ENCODE measurements at places on chromosomes 12 and 14.

- DNase-seq = no peak
Measured at GRCh38 chr12:51448618-51449256, 24.1 kb downstream of the SLC4A8 start.

- DNase-seq = no peak
Measured at GRCh38 chr14:79502751-79503148, 708.6 kb downstream of the DIO2 start.

- DNase-seq = no peak
Measured at GRCh38 chr14:91901449-91902226, 34.3 kb upstream of the TC2N start.

GRCh38 chr14:42174357-42174756 is 567.7 kb downstream of the LRFN5 start:
- no peak for DNase-seq

- no peak for DNase-seq
Measured at GRCh38 chr12:74538491-74539258, 1.0 kb downstream of the ATXN7L3B start.

- no peak for DNase-seq
Measured at GRCh38 chr14:64705381-64706118, 1.3 kb downstream of the PLEKHG3 start.

- DNase-seq = no peak
Measured at GRCh38 chr12:120540445-120540844, 6.3 kb downstream of the RNF10 start.

GRCh38 chr14:106208794-106209193 is 682.4 kb downstream of the TMEM121 start:
- no peak for DNase-seq

DNA sequence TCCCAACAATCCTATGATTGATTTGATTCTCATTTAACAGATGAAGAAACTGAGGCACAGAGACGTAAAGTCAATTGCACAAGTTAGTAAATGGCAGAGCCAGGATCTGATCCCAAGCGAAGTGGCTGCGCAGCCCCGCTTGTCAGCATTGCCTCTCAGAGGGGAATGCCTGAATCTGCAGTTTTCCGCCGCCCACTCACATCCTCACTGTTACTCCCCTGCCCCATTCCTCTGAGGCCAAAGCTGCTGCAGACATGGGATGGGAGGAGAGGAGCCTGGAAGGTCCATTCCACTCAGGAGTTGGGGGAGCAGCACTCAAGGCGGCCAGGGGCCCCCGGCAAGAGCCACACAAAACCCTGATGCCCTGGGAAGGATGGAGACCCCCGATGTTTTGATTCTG is 1.0 kb downstream of the NRIP2 start:
- DNase-seq = no peak

DNA sequence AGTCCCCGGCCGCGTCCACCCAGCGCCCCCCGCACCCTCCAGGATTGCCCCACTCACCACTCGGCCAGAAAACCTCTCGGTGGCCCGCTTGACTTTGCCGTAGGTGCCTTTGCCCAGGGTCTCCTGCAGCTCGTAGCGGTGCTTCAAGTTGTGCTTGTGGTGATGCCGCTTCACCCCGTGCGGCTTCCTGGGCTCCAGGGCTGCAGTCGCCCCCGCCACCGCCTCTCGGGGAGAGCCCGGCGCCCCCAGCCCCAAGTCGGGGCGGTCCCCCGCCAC is 459 bp downstream of the NUAK1 start:
- DNase-seq = no peak

DNA sequence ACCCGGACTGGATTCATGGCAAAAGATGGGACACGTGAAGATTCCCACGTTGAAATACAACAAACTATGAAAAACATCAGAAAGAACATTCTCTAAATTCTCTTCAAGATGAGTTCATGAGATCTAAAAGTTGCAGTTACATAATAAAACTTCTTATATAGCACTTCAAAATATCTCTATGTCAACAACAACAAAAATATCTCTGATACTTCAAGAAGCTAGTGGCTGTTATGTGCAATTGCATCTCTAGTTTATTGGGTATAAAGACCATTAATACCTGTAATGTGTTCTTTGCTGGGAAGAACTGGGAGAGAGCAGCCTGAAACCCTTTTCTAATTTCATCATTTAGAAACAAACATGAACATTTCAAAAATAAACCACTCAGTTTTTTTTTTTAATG is 69.2 kb upstream of the RGS6 start:
- DNase-seq = no peak

DNA sequence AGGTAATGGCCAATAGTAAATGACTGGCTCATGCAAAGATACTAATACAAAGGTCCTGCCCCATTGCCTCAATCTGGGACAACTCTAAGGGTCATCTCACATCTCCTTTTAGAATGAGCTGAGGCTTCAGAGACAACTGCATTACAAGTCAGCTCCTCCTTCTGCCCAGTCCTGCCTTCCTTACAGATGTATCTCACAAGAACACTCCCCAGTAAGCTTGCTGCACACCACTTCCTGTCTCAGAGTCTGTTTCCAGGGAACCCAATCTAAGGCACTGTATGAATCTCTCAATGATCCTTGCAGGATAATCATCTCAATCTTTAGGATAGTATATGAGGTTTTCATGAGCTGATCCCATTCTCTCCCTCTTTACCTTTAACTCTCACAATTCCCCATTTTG is 57.8 kb upstream of the ZDHHC17 start:
- DNase-seq = no peak

DNA sequence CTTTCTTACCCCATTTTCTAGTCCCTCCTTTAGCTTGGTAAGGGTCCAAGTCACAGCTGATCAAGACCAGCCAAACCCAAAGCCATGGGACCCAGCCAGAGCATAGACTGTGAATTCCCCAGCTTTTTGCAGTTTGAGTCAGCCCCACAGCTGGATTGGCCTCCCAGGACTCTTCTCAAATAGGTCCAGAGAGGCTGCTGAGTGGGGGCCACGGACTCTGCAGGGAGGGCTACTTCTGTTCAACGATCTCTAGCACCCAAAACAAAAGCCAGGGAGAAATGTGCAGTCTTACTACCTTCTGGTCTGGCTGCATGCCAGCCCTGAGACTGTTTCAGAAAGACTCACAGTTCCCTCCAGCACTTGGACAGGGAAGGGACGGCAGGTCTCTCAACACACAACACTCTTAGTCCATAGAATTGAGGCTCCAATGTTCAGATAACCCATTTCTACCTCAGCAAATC is 1.6 kb downstream of the VDR start:
- no peak for DNase-seq

GRCh38 chr14:101234999-101235334 is 326.3 kb upstream of the DIO3 start:
- DNase-seq = no peak

- no peak for DNase-seq
Measured at GRCh38 chr14:105072381-105072861, 7.2 kb upstream of the GPR132 start.

GRCh38 chr12:99147130-99147529 is 500.4 kb upstream of the GARIN6 start:
- no peak for DNase-seq

- DNase-seq = peak; percentile 48
Measured at GRCh38 chr12:49962861-49963765, 1.4 kb downstream of the AQP5 start.

- DNase-seq = no peak
Measured at GRCh38 chr12:95146769-95147168, 70.5 kb downstream of the FGD6 start.

DNA sequence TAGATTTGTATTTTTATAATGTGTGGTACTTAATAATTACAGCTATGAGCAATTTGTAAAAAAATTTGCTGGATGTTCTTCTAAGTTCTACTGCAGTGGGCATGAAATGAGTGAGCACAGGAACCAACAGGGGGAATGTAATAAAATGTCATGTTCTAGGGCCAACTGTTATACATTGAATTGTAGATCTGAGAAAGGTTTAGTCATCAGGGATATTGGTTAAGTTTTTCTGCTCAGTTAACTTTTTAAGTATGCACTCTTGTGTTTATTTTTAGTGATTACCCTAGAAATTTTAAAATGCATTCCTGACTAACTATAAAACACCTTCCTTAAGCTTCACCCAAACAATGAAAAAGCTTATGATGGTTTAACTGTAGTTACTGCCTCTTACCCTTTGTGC is 101.8 kb downstream of the CAND1 start:
- DNase-seq = no peak

DNA sequence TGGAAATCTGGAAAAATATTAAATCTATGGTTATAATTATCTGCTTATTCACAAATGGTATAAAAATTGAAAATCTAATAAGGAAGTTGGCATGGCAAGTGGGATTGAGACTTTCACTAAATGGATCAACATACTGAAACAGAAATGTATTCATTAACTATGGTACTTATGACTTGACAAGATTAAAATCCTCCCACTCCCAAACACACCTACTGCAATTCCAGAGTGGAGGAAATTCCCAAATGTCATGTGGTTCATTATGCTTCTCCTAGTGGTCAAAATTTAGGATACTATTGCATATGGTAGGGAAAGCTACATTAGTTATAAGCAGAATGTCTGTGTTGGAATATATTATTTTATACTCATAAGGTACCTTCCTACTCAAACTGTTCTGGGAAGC is 265.3 kb upstream of the PRICKLE1 start:
- no peak for DNase-seq

DNA sequence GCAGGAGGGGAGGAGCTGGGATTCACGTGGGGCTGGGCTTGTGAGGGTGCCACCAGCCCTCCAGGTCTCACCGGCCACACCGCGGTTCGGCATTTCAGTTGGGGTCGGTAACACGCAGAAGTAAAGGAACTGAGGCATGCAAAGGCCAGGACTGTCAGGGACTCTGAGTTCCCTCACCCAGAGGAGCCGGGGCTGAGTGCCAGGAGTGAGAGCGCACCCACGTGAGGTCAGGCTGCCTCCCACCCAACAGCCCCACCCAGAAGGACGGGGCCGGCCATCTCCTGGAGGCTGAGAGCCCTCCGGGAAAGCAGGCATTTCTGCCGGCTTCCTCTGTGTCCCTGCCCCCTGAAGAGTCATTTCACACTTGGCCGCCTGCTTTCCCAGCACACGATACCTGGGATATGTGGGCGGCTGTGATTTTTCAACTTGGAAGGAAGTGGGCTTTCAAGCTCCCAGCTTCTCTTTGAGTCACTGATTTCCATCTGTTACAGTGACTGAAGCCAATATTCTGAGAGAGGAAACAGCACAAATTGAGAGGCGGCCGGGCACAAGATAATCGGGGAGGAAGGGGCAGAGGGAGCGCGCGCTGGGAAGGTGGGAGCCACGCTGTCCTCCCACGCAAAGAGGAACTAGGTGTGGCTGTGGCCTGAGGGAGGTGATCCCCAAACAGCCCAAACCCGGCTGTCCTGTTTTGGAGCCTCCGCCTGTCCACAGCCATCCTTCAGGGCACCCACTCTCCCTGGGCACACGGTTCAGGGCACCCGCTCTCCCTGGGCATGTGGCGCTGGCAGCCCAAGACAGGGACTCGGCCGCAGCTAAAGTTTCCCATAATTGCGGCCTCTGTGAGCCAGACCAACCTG is 19.0 kb downstream of the GALNT9 start:
- DNase-seq = no peak

DNA sequence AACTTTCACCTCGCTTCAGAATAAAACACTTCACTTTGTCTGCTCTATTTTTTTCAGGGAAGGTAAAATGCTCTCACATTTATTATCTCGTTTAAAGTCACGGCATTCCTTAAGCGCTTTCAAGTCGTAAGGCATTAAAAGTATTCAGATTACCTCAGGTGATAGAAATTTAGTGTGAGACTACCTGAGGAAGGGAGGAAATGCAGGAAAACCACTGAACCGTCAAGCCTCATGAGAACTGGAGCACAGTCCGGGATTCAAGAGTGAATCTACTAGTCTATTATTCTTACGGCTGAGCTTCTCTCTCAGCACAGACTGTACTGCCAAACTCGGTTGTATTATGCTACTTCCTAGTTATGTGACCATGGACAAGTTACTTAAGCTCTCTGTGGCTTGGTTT is 8.3 kb upstream of the PPFIBP1 start:
- DNase-seq = no peak

DNA sequence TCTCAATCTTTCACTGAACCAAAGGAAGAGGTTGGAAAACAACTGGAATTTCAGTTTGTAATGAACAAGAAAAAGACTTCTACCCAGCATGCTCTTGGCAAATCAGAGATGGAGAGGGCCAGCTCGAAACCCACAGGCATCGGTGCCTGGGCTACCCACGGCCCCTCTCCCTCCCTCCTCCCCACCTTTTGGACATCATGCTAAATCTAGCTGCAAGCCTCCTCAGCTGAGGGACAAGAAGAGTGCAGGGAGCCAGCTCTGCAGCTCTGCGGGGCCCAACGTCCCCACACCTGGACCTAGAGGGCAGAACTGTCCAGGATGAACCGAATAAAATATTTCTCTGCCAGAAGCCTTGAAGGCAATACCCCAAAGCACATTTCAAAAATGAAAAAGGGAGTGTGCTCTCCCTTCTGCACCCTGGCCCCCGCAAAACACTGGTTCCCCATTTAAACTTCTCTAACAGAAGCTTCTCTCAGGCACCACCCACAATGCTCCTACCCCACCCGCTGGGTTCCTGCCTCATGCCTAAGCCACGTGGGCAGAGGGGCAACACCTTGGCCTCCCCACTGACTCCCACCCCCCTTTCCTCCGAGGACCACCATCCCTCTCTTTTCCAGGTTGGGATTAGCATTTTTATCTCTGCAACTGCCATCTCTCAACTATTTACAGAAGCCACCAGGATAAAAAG is 8.2 kb downstream of the CAMKK2 start:
- no peak for DNase-seq

GRCh38 chr14:90545382-90545781 is 148.6 kb downstream of the CALM1 start:
- no peak for DNase-seq

GRCh38 chr14:70171726-70172125 is 17.0 kb downstream of the SLC8A3 start:
- no peak for DNase-seq

GRCh38 chr14:73245480-73246325 is 8.4 kb downstream of the PAPLN start:
- no peak for DNase-seq

- DNase-seq = no peak
Measured at GRCh38 chr14:49480979-49481498, 105.1 kb downstream of the RPS29 start.

- DNase-seq = no peak
Measured at GRCh38 chr12:1502379-1502720, 92.0 kb downstream of the FBXL14 start.

- DNase-seq = no peak
Measured at GRCh38 chr14:100223332-100224201, 15.4 kb upstream of the YY1 start.

DNA sequence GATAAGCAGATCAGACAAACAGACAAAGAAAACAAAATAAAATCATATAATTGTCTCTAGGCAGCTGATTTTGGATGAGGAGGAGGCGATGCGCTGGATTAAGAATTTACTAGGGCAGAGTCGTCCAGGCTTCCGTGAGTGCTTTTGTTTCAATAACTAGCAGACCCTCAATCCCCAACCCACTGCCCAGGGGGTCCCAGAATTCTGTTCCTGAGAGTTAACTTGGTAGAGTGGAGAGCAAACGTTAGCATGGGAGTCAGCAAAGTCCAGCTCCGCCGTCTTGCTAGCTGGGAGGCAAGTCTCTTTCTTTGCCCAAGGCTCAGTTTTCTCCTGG is 95.5 kb upstream of the TBX5 start:
- DNase-seq = no peak

GRCh38 chr12:110338754-110339153 is 57.7 kb downstream of the ATP2A2 start:
- DNase-seq = no peak

GRCh38 chr12:62803756-62804155 is 131.2 kb downstream of the PPM1H start:
- DNase-seq = no peak

GRCh38 chr12:109631302-109631701 is 57.7 kb downstream of the MVK start:
- no peak for DNase-seq

- no peak for DNase-seq
Measured at GRCh38 chr14:95274874-95275273, 44.8 kb downstream of the CLMN start.

Measured in epithelial cell of prostate (primary cell).